ENCODE measurements at places on chromosomes 6 and 20. TPM values are rescaled to one million over a fixed set of nuclear protein-coding genes. Genes with fewer than 3 reads are reported as not detected.
A peak's percentile ranks its signal among the peaks of the same experiment; 100 is the strongest.

CTCFL gene
- not detected for polyA plus RNA-seq

MEP1A gene
- not detected for polyA plus RNA-seq

OR2B6 gene
- polyA plus RNA-seq, result not detected

TFAP2C gene
- not detected for polyA plus RNA-seq

FAM184A gene
- polyA plus RNA-seq, result 0.85 TPM

CLIC5 gene
- polyA plus RNA-seq, result 4.8 TPM

GUCA1A gene
- polyA plus RNA-seq, result not detected

MLN gene
- polyA plus RNA-seq, result not detected

CLPSL2 gene
- polyA plus RNA-seq, result not detected

OXT gene
- polyA plus RNA-seq, result 1.4 TPM

BNIP5 gene
- polyA plus RNA-seq, result not detected

TMEM217 gene
- polyA plus RNA-seq, result 0.44 TPM

DNA sequence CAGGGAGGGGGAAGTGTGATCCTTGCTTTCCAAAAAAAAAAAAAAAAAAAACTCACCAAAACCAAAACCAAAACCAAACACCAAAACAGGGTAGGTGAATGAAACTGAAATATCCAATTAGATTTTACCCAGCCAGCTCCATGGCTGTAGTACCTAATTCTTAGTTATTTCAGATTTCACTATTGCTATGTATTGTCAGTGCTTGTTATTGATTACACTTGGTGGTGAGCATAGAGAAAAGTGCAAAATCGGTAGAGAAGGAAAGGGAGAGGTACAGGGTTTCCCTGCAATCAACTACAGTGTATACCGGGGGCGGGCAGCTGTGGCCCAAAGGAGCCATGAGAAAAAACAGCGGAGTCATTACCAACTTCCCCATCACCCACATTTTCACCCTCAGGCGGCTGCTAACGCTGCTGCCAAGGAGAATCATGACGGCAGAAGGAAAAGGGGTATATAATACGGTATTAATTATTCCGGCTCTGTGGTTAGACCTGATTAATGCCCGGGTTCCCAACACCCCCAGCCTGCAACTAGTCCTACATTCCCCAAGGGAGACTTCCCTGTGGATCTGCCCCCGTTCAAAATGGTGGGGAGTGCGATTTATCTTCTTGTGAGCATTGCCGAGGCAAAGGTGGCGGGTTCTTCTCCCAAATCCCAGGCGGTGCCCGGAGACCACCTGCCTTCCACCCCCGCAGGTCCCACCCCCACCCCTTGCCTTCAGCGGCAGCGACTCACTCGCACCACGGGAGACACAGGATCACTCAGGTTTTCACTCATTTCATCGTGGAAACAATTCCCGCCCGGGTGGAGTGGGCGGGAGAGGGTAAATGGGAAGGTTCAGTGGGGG is at the start of gene C6orf62:
TSS of gene C6orf62 (minus strand) at position 30 of the 847 bp plus-strand sequence. CDS start 486 bp downstream, outside the sequence.
- peak; percentile 34 for DNase-seq

DNA sequence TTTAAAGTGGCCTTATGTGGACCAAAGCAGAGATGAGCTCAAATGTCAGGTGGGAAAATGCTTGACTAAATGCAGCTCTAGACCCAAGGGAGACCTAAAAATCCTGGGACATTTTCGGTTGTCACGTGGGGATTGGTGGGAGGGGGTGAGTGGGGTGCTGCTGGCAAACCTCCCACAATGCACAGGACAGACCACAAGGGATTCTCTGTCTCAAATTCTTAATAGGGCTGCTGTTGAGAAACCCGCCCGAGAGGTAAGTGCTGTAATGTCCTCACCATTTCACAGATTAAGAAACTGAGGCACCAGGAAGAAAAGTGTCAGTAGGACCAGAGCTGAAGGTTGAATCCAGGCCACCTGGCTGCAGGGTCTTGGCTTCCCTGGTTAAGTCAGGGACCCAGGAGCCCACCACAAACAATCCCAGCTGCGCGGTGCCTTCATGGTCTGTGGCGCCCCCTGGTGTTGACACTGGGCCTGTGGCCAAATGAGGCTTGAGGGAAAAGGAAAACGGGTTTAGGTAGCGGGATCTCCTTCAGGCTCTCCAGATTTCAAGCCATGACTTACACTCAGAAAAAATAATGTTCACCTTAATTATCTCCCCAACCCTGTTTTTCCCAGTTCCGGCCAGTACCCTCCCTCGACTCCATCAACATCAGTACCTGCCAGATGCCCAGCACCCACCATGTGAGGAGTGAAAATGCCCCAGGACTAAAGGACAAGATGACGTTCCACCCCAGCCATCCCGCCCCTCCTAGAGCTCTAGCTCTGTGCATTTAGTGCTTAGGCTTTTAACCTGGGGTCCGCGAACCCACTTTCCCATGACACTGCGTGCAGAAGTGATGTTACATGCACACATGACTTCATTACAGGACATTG is 7.2 kb downstream of the HLA-G start:
- DNase-seq, result peak; percentile 43

- DNase-seq, result no peak
These were observed 90.9 kb downstream of the GJA10 start for GRCh38 chr6:89984926-89985750.

- no peak for DNase-seq
These were observed 290.9 kb downstream of the CDC5L start for GRCh38 chr6:44678252-44678935.

DNA sequence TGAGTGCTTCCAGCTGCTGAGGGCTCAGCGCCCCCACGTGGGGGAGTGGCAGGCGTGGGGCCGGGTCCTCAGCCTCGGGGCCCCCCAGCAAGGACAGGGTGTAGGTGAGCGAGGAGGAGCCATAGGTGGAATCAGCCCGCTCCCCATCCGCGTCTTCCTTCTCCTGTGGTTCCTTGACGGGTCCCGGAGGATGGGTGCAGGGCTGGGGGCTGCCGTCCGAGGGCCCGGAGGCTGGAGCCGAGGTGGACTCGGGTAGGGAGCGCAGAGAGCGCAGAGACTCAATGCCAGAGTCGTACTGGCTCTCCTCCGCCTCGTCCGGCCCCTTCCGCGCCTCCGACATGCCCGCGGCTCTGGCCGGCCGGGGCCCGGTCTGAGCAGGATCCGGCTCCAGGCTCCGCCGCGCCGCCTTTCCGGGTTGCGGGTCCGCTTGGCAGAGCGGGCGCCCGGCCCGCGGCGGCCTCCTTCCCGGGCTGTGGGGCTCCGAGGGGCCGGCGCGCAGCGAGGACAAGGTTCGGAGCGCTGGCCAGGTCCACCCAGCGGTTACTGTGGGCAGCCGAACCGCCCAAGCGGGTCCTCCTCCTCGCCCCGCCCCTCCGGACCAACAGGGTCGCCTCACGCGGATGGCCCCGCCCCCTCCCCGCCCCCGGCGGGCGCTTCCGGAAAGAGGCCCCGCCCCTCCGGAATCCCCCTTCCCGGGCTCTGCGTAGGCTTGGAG is at the start of gene NFKBIE:
TSS of gene NFKBIE (minus strand) at position 545 of the 715 bp plus-strand sequence. CDS start at position 340, 205 bp downstream.
- DNase-seq, result peak; percentile 93

DNA sequence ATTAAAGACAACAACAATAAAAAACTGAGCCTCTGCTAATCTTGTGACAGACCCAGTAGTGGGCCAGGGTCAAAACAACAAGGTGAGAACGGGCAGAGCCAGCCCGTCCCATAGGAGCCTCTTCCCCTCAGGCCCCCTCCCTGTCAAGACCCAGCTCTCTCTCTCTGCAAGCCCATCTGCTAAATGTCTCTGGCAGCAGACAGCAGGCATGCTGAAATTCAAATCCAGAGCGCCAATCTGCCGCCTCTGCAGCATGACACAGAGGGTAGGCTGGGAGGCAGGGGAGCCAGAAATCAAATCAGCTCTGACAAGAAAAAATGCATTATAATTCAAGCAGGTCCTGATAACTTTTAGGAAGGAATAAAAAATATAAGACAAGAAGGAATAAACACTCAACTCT is 26.3 kb downstream of the METTL24 start:
- no peak for DNase-seq

- DNase-seq, result no peak
These were observed 39.7 kb downstream of the AGPAT4 start for GRCh38 chr6:161233986-161234661.

DNA sequence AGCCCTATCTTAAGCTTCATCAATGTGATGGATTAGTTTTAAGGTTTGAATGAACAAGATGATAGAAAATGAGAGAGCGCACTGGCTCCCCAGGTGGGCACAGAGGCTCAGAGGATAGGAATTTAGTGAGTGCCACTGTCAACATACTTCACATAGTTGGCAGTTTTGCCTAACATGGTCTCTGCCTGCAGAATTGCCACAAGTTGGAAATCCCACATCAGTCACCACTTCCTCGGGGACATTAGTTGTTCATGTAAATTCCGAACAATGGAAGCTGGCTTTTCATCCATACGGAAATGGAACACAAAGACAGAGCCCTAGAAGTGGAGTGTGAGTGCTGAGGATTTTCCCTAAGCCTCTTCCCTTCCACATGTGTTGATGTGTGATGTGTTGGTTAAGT is 123.9 kb upstream of the PHACTR1 start:
- no peak for DNase-seq

GRCh38 chr6:170114956-170115855 is 175.7 kb downstream of the DLL1 start:
- DNase-seq, result no peak

GRCh38 chr6:14270142-14270893 is 152.7 kb downstream of the CD83 start:
- no peak for DNase-seq

DNA sequence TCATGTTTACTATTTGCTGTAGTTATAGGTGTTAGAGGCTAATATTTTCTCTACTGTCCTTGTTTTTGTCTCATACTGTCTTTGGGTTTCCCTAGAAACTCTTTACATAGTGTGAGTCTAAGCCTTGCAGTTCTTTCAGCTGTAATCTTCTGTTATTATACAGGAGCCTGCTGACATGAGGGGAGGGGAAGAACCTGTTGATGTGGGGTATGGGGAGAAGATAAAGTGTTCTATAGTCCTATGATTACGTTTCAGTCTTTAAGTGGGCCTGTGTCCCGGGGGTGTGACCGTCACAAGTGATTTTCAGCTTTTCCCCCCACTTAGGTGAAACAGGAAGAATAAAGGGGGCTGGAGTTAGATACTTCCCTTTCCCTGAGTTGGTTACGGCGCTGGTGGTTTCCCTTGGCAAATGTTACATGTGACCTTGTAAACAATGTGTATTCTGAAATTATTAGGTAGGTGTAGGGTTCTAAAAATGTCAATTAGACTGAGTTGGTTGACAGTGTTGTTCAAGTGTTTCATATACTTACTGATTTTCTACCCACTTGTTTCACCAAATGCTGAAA is 41.3 kb downstream of the REV3L start:
- DNase-seq, result no peak

DNA sequence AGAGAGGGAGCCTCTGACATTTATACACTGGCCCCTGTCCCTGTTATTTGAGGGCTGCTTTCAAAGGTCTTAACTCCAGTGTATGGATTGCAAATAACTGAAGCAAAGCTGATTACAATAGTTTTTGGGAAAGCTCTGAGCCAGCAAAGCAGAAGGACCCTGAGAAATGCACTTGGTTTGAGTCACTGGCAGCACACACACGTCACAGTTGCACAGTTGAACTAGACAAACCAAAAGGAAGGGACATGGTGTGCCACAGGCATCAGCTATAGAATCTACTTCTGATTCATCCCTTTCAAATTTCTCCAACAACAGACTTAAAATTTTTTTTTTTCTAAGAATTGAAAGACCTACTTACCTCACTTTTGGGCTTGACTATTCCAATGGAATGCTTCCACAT is 56.4 kb downstream of the SNRNP48 start:
- no peak for DNase-seq

GRCh38 chr20:51340451-51340840 is 202.1 kb downstream of the NFATC2 start:
- no peak for DNase-seq

- no peak for DNase-seq
These were observed 5.3 kb upstream of the TTPAL start for GRCh38 chr20:44470327-44470726.

GRCh38 chr6:112649853-112650252 is 302.7 kb downstream of the RFPL4B start:
- DNase-seq, result no peak

DNA sequence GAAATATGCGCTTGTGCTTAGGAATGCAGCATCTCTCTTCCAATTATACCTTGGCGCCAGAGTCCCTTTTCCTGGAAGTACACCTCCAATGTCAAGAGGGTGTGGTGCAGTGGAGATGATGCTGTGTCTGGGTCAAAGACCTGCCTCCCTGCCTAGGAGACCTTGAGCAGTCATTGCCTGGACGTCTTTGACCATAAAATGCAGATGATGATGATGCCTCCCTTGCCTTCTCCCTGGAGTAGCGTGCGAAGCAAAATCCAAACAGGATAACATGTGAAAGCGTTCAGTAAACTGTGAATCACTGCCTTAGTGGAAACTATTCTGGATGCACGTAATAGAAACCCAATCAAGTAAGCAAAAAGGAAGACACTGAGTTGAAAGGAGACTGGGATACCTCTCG is 97.4 kb upstream of the ARMC2 start:
- no peak for DNase-seq

DNA sequence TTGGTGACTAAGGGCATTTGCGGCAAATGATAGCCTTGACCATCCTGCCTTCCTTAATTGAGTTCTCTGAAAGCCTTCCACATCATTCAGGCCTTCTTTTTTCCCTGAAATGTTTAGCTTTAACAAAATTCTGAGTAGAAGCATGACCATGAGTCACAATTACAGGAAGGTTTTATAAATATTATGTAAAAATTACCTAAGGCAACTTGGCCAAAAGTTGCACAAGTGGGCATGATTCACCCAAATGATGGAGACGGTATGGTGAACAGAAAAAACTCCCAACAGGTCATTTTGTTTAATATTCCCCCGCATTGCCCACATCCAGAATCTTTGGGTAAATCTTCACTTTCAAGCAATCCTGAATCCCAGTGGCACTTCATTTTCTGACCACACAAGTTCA is 37.0 kb downstream of the MC3R start:
- no peak for DNase-seq

GRCh38 chr20:5100684-5101347 is 18.9 kb downstream of the PCNA start:
- peak; percentile 81 for DNase-seq

GRCh38 chr6:87340230-87340629 is 4.4 kb upstream of the C6orf163 start:
- no peak for DNase-seq

DNA sequence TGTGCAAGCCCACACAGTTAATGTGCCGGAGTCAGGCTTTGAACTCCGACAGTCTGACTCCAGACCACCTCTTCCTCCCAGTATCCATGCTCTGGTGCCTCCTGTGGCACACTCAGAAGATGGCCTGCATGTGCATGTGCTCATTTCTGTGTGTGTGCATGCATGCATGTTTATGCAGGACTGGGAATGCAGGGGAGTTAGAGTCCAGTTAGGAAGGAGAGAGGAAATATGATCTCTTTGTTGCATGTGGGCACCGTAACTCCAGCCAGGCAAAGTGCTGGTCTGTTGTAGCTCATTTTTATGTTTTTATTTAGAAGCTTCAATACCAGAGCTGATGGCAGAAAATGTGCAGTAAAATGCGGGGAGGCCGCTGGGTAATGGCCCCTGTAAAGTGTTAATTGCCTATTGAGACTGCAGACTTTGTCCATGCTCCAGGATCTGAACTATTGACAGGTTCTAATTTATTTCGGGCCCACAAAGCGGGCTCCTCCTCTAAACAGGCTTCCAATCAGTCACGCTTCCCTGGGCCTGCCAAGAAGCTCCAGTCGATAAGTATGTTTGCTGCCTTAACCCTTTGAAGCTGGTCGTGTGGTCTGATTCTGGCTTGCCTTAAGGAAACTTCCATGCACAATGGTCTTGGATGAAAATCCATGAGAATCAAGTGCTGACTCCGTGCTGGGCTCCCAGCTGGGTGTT is 248.3 kb downstream of the DHX35 start:
- no peak for DNase-seq

GRCh38 chr6:149035766-149036165 is 281.7 kb upstream of the TAB2 start:
- DNase-seq, result no peak

GRCh38 chr20:36313926-36314325 is 7.8 kb downstream of the DLGAP4 start:
- DNase-seq, result no peak

GRCh38 chr6:160273196-160273595 is 14.6 kb upstream of the SLC22A2 start:
- no peak for DNase-seq
